ENCODE measurements at places on chromosomes 6 and 20. TPM values are rescaled to one million over a fixed set of nuclear protein-coding genes. Genes with fewer than 3 reads are reported as not detected.

GRCh38 chr6:101290346-101290745, 103.2 kb upstream of the GRIK2 start:
- DNase-seq: no peak

LRRC73 gene
- total RNA-seq: 0.10 TPM

GRCh38 chr20:9514461-9515213, at the start of gene LAMP5:
Gene LAMP5 (plus strand): TSS chr20:9514590. CDS start chr20:9514853, 263 bp downstream.
- DNase-seq: no peak

CASS4 gene
- 3.4 TPM for total RNA-seq

DNA sequence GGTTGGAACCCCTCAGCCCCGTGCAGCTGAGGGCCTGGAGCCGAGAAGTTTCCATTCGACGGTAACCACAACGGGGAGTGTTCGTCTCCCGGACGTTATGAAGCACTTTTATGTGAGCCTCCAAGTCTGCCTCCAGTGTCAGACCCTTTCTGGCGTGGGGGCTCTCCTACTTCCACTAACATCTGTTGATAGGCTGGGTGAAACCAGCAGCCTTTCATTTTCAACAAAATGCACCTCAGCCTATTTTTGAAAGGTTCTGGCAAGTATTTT, 257.4 kb downstream of the THBS2 start:
- no peak for DNase-seq

TXLNB gene
- 0.19 TPM for total RNA-seq

GRCh38 chr6:41036186-41036585, 2.8 kb downstream of the UNC5CL start:
- no peak for DNase-seq
